Brain pericyte (primary cell): ENCODE measurements at places on chromosomes 2 and 18.

DNA sequence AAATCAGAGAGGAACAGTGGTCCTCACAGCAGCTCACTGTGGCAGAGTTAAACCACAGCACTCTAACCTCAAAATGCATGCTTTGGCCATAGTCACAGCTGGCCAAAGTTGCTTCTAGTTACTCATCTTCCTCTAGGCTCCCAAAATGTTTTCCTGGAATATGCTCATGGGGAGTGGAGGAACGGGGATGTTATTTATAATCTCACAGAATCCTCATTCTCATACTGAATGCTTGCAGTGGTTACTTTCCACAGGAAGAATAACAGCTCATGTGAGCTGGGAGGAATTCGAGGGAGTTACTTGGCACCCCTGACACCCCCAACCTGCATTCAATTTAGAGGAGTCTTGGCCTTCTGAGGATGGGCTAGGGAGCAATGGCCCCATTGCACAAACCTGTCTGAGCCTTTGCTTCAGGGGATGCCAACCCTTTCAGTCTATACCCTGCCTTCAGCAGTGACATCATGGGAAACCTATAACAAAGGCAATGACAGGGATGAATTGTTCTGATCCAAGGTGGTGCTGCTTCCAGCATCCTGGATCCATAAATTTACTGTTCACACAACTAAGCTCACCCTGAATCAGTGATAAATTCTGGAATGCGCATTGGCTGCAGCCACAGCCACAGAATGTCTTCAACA, 22.4 kb upstream of the CCBE1 start:
- no peak for DNase-seq

GRCh38 chr2:29370581-29371125, 255.4 kb downstream of the CLIP4 start:
- no peak for DNase-seq

- DNase-seq = no peak
Observed at GRCh38 chr18:68387246-68387645, 327.7 kb downstream of the TMX3 start.

GRCh38 chr2:239978411-239978810, 46.7 kb downstream of the NDUFA10 start:
- no peak for DNase-seq

GRCh38 chr2:191108331-191108730, 42.5 kb downstream of the STAT4 start:
- no peak for DNase-seq

DNA sequence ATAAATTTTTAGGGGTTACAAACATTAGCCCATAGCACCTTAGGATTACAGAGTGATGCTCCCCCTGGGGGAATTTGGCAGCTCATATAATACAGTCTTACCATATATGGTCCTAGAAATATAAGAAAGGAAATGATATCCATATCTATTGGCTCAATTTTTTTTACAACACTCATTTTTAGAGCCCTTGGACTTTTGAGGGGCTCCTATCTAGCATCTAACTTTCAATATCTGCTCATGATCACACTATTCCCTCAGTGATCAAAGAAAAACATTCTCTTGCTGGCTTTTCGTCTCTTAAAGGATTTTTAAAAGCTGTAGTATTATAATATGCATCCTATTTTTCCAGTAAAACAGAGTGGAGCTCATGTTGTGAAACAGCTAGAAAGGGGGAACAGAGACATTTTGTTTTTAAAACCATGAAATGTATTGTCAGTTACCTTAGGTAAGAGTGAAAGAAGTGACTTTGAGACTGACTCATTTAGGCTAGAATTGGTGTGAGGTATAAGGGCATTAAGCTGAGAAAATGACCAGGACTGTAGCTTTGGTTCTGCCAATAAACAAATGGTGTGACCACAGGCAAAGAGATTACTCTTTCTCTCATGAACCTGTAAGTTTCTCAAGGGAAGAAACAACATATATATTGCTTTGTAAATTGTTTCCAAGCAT, 65.8 kb downstream of the ALPK2 start:
- no peak for DNase-seq
